ENCODE measurements at places on chromosomes 3 and 15.

- peaks cover 14% of the 10 kb centered on the region for H3K27me3 ChIP-seq
- H3K36me3 ChIP-seq, result no peaks in the 10 kb centered on the region
- H3K27ac ChIP-seq, result no peak overlapping the region
- no peak for DNase-seq
- no peaks in the 10 kb centered on the region for H3K4me1 ChIP-seq
- H3K4me3 ChIP-seq, result no peak overlapping the region
Measured at GRCh38 chr3:64505419-64505818, 182.4 kb downstream of the ADAMTS9 start.

DNA sequence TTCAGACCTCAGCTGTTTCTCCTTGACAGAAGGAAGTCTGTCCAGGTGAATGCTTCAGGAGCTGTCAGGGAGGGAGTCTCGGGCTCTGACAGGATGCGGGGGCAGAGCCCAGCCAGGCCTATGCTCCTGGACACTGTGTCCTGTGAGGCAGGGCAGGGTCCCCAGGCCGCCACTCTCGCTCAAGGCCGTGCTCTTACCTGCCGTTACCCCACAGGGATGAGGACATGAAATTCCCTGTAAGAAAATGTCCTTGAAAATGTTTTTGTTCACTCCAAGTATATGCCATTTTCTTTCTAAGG lies 63.9 kb downstream of the BOC start:
- no peaks in the 10 kb centered on the region for H3K36me3 ChIP-seq
- no peak overlapping the region for H3K27ac ChIP-seq
- DNase-seq, result no peak
- H3K27me3 ChIP-seq, result peaks cover 16% of the 10 kb centered on the region
- peaks cover 5% of the 10 kb centered on the region for H3K4me1 ChIP-seq
- no peak overlapping the region for H3K4me3 ChIP-seq

DNA sequence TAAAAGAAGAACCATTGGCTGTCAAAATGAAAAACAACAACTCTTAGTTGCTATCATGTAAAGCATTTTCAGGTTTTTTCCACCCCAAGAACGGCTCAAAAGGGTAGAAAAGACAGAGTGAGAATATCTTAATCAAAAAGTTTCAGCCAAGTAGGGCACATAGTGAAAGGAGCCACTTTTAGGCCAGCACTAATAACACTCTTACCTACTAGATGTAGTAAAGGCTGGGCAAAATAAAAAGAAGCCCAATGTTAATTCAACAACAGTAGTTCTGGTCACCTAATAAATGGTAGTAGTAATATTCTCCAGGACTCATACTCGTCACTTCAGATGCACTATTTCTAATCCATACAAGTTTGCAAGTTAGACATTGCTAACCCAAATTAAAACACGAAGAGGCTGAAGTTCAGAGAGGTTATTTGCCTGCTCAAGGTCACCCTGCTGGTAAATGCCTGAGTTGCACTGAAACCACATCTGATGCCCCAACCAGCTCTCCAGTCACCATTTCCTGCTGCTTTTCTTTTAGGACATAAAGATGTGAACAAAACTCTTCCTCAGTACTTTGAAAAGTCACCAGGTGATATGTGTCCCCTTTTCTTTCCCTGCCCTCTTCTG lies 7.5 kb downstream of the GOLIM4 start:
- H3K27ac ChIP-seq, result no peak overlapping the region
- H3K4me3 ChIP-seq, result no peak overlapping the region
- no peak for DNase-seq
- H3K4me1 ChIP-seq, result no peaks in the 10 kb centered on the region
- H3K36me3 ChIP-seq, result no peaks in the 10 kb centered on the region

GRCh38 chr3:28308196-28308595 lies 40.3 kb upstream of the ZCWPW2 start:
- H3K27me3 ChIP-seq, result no peaks in the 10 kb centered on the region
- H3K36me3 ChIP-seq, result peaks cover 2% of the 10 kb centered on the region
- no peak for DNase-seq
- no peak overlapping the region for H3K27ac ChIP-seq

DNA sequence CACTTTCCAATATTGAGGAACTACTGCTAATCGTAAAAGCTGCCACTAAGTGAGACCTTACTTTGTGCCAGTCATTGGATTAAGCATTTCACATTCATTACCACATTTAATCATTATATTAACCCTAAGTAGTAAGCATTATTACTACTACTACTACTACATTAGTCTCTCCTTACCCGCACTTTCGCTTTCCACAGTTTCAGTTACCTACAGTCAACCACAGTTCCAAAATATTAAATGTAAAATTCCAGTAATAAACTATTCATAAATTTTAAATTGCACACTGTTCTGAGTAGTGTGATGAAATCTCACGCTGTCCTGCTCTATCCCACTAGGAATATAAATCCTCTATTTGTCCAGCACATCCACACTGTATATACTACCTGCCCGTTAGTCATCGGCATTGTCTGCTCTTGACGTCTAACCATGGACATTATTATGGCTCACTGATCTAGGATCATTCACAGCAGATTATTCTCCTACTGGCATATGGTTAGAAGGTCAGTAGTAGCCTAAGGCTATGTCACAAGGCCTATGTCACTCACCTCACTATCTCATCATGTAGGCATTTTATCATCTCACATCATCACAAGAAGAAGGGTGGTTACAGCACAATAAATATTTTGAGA lies 121.1 kb downstream of the GSK3B start:
- no peaks in the 10 kb centered on the region for H3K27me3 ChIP-seq
- H3K4me3 ChIP-seq, result no peak overlapping the region
- no peak overlapping the region for H3K27ac ChIP-seq
- no peak for DNase-seq
- no peaks in the 10 kb centered on the region for H3K36me3 ChIP-seq

DNA sequence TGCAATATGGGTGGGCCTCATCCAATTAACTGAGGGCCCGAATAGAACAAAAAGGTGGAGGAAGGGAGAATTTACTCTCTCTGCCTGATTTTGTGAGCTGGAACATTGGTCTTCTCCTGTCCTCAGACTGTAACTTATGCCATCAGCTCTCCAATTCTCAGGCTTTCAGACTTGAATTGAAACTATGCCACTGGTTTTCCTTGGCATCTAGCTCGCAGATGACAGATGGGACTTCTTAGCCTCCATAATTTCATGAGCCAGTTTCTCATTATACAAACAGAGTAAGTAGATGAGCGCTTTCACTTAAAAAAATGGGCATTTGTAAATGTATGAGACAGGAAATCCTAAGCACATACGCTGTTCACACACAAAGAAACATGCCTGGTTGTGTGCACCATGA lies 8.7 kb upstream of the PTX3 start:
- no peaks in the 10 kb centered on the region for H3K4me1 ChIP-seq
- H3K4me3 ChIP-seq, result no peak overlapping the region
- H3K36me3 ChIP-seq, result no peaks in the 10 kb centered on the region
- no peak overlapping the region for H3K27ac ChIP-seq
- H3K27me3 ChIP-seq, result no peaks in the 10 kb centered on the region
- no peak for DNase-seq

- H3K27me3 ChIP-seq, result no peaks in the 10 kb centered on the region
- no peak overlapping the region for H3K27ac ChIP-seq
- DNase-seq, result no peak
- H3K36me3 ChIP-seq, result no peaks in the 10 kb centered on the region
- no peaks in the 10 kb centered on the region for H3K4me1 ChIP-seq
Measured at GRCh38 chr3:169913323-169913722, 2.0 kb downstream of the SAMD7 start.

DNA sequence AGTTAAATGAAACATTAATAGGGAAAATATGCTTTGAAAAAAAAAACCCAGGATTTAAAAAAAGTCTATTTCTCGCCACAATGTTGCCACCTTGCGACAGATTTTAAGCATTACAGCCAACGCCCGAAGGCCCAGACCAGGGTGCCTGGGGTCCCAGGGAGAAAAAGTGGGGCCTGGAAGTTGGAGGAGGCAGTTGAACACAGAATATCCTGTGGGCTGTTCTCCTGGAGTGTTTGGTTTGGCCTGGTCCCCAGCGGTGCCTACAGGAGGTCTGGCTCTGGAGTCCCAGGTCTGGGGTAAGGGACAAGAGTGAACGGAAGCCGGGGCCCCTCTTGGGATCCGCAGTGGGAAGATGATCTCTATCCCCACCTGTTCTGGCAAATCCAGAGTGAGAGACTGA lies 3.4 kb downstream of the RNU6-1 start:
- DNase-seq, result no peak
- H3K4me1 ChIP-seq, result peaks cover 45% of the 10 kb centered on the region
- peaks cover 46% of the 10 kb centered on the region for H3K27me3 ChIP-seq
- peak overlapping the region; percentile 92 for H3K4me3 ChIP-seq
- H3K27ac ChIP-seq, result peak overlapping the region; percentile 67
- peaks cover 9% of the 10 kb centered on the region for H3K36me3 ChIP-seq

DNA sequence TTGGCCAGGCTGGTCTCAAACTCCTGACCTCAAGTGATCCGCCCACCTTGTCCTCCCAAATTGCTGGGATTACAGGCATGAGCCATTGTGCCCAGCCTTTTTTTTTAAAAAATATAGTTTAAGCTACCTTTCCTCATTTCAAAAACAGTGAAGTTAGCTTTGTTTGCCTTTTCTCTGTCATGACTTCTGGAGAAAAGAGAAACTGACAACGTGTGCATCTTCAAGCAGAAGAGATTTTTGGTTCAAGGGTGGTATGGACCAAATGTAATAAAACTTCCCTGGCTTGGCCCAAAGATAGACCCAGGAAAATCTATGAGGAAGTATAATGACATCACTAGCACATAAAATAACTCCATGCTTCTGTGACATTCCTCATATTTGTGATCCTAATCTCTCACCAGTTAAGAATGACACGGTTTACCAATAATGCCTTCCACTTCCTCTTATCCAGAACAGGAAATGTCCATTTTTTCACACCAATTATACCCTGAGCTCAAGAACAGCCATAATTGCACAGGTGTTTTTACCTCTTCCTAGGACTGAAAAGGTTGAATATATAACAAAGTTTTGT lies 781.2 kb upstream of the NR2F2 start:
- no peak overlapping the region for H3K4me3 ChIP-seq
- no peak for DNase-seq
- H3K27me3 ChIP-seq, result no peaks in the 10 kb centered on the region
- no peaks in the 10 kb centered on the region for H3K4me1 ChIP-seq
- H3K36me3 ChIP-seq, result no peaks in the 10 kb centered on the region
- no peak overlapping the region for H3K27ac ChIP-seq

- no peaks in the 10 kb centered on the region for H3K4me1 ChIP-seq
- no peak for DNase-seq
- H3K4me3 ChIP-seq, result no peak overlapping the region
Measured at GRCh38 chr3:176219970-176220369, 977.3 kb downstream of the TBL1XR1 start.

- peaks cover 16% of the 10 kb centered on the region for H3K4me1 ChIP-seq
- H3K27me3 ChIP-seq, result no peaks in the 10 kb centered on the region
- H3K4me3 ChIP-seq, result no peak overlapping the region
- H3K27ac ChIP-seq, result no peak overlapping the region
Measured at GRCh38 chr15:50106457-50106856, 12.6 kb downstream of the ATP8B4 start.

DNA sequence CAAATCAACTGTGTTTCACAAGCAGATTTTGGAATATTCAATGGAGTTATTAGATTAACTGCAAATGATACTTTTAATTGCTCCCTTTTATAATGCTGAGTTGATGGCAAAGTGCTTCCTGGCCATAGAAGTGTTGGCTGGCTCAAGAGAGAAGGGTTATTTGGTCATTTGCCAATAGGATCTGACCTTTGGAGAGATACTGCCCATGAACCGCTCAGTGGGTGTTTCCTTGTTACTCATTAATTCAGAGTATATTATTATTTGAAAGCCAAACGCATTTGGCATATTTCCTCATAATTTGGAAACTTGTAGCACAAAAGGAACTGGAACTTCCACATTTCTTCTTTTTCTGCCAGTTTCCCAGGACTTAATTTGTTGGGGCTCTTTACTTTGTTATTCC lies 234.7 kb downstream of the CDIN1 start:
- no peaks in the 10 kb centered on the region for H3K4me1 ChIP-seq
- H3K4me3 ChIP-seq, result no peak overlapping the region
- no peak overlapping the region for H3K27ac ChIP-seq
- no peaks in the 10 kb centered on the region for H3K27me3 ChIP-seq
- H3K36me3 ChIP-seq, result peaks cover 2% of the 10 kb centered on the region

DNA sequence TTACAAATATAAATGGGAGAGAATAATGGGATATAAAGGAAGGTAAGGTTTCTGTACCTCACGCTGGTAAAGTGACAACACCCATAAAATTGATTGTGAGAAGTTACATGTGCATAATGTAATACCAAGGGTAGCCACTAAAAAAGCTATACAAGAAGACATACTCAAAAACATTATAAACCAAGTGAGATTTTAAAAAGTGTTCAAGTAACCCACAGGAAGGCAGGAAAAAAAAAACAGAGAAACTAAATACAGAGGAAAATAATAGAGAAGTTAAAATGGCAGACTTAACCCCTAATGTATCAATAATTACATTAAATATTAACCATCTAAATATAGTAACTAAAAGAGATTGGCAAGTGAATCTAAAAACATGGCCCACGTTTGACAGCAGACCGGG lies 76.3 kb downstream of the PCSK6 start:
- no peak overlapping the region for H3K4me3 ChIP-seq
- no peaks in the 10 kb centered on the region for H3K4me1 ChIP-seq
- no peak for DNase-seq
- H3K27me3 ChIP-seq, result peaks cover 20% of the 10 kb centered on the region
- H3K27ac ChIP-seq, result no peak overlapping the region

- no peak for DNase-seq
- no peak overlapping the region for H3K27ac ChIP-seq
- no peaks in the 10 kb centered on the region for H3K36me3 ChIP-seq
- H3K4me1 ChIP-seq, result no peaks in the 10 kb centered on the region
- H3K4me3 ChIP-seq, result no peak overlapping the region
Measured at GRCh38 chr3:74546426-74546825, 68.0 kb downstream of the CNTN3 start.

DNA sequence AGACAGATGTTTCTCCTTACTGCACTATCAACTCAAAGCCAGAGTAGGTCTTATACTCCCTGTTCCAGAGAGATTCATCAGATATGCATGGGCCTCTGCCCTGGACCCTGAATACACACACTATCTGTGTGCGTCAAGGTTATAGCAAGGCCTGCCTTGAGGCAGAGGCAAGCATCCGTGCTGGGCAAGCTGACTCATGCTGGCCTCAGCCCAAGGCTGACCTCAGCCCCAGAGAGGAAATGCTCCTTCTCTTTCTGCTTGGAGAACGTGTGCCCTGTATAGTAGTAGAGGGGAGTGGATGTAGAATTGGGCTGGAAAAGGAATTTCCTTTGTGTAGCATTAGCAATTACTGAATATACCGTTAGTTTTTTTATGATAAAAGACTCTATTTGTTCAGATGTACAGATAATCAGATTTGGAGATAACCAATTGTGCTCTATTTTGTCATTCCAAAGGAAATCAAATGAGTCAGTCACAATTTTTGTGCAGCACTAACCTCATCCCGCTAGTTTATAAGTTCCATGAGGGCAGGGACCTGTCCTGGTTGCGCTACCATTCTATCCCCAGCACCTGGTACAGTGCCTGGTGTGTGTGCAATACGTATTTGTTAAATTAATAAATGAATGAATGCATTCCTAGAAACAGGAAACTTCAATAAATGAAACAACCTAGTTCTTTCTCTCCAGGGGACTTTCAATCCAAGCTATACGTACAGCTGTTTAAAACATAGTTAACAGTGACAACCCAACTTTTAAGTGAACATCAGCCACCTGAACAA lies 13.3 kb upstream of the PAQR9 start:
- DNase-seq, result no peak
- H3K36me3 ChIP-seq, result no peaks in the 10 kb centered on the region
- no peaks in the 10 kb centered on the region for H3K4me1 ChIP-seq
- H3K27me3 ChIP-seq, result peaks cover 39% of the 10 kb centered on the region

- H3K27me3 ChIP-seq, result peaks cover 16% of the 10 kb centered on the region
- H3K36me3 ChIP-seq, result peaks cover 3% of the 10 kb centered on the region
Measured at GRCh38 chr15:70132139-70132538, 34.4 kb upstream of the TLE3 start.
